ENCODE measurements at places on chromosomes 2 and 18.
A peak's percentile ranks its signal among the peaks of the same experiment; 100 is the strongest.

DNA sequence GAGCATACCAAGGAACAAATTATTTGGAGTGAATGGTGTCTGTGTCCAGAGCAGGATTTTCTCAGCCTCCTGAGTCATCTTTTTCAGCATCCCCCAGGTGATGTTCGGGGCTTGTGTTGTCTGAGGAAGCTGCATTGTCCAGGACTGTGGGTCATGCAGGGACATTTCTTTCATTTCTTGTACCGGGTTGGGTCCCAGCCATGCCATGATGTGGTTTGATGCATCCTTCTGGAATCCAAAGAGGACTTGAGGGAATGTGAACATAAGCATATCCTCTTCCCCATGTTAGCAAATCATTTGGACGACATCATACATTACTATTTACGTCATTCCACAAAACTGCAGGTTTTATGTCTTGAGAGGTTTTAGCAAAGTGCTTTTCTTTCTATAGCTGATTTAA lies 797.8 kb downstream of the CCDC85A start:
- peak; percentile 21 for DNase-seq

GRCh38 chr2:43144263-43144662 lies 82.1 kb downstream of the ZFP36L2 start:
- DNase-seq, result no peak

DNA sequence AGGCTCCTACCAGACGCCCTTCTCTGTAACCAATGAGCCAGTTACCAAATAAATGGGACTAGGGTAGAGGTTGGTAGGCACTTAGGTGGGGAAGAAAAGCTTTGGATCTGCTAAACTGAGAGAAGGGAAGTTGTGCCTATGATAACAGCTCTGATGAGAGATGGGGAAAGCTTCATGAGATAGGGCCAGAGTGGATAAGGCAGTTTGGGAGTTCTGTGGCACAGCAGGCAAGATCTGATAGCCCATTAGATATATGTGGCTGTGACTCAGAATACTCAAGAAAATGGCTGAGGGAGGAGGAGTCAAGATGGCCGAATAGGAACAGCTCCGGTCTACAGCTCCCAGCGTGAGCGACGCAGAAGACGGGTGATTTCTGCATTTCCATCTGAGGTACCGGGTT lies 99.8 kb downstream of the PDE11A start:
- DNase-seq, result no peak

- DNase-seq, result no peak
These were observed 150.2 kb upstream of the DOK6 start for GRCh38 chr18:69250305-69251151.

- peak; percentile 23 for DNase-seq
These were observed 182.1 kb upstream of the CCDC68 start for GRCh38 chr18:55141318-55141717.

DNA sequence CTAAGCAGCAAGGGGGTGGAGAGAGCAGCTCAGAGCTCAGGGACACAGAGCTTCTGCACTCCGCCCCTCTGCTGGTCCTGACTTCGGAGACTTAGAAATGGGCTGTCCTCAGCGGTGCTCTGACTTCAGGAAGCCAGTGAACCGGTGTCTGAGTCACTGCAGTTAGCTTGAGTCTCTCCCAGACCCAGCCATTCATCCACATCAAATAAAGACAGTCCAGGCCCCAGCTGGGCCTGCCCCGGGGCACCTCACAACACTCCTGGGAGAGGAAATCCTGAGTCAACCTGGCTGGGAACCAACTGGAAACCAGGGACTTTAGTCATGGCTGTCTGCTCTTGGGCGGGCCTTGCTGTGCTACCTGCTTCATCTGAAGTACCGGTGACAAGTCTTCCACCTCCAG lies 5.4 kb upstream of the ITGB6 start:
- DNase-seq, result peak; percentile 94

- DNase-seq, result no peak
These were observed 85.8 kb upstream of the GLS start for GRCh38 chr2:190794790-190795189.

DNA sequence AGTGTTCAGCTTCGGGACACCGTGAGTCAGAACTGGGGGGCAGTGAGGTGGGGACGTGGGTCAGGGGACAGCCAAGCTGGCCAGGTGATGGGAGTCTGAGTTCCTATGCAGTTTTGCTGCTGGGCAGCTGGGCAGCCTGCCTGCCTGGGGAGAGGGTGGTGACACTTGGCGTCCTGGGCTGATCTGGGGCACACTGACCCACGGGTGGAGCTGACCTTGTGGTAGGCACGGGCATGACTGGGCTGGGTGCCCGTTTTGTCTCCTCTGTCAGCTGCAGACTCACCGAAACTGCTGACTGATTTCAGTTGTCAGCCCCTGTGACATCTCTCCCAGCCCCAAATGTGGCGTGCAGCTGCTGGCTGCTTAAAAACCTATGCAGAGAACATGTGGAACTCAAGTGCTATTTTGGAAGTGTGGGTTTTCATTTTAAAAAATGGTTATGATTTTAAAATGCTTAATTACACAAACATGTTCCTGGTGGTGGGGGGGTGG lies 32.6 kb upstream of the E2F6 start:
- DNase-seq, result peak; percentile 25

DNA sequence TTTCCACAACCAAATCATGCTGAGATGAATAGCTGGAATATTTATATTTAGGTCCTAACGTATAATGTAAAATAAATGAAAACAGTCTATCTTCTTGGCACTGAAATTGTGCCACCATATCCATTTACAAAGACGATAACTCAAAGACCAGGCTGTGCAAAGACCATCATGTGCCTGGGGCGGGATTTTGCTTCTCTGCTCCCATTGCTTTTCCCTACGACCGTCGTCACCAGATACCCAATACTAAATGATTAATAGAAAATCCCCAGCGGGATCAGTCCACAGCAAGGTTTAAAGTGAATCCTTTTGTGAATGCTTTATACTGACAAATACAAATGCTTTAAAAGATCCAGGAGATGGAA lies 194.3 kb upstream of the ARL4C start:
- no peak for DNase-seq

DNA sequence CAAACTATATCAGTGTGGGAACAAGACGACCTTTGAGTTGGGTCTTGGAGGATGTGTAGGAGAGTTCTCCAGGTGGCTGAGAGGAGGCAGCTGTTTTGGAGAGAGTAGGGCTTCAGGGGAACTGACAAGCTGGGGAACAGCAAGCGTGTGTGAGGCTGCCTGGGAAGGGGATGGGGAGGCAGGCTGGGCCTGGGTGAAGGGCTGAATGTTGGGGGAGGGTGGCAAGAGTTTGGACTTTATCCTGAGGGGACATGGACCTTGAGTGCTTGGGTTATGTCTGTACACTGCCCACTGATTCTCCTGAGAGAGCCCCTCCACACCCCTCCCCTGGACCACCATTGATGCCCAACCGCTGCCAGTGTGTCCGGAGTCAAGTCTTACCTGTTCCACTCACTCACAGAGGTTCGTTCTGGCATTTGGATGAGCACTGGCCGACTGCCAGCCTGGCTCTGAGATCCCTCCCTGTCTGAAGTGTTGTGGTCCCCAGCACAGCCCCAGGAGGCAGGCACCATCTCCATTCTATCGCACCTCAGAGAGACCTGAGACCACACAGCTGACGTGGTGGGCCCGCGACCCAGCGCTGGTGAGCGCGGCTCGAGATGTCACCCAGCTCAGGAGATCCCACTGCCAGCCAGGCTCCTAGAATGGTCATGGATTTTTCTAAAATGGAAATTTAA lies 59.5 kb downstream of the DCDC2C start:
- DNase-seq, result no peak

DNA sequence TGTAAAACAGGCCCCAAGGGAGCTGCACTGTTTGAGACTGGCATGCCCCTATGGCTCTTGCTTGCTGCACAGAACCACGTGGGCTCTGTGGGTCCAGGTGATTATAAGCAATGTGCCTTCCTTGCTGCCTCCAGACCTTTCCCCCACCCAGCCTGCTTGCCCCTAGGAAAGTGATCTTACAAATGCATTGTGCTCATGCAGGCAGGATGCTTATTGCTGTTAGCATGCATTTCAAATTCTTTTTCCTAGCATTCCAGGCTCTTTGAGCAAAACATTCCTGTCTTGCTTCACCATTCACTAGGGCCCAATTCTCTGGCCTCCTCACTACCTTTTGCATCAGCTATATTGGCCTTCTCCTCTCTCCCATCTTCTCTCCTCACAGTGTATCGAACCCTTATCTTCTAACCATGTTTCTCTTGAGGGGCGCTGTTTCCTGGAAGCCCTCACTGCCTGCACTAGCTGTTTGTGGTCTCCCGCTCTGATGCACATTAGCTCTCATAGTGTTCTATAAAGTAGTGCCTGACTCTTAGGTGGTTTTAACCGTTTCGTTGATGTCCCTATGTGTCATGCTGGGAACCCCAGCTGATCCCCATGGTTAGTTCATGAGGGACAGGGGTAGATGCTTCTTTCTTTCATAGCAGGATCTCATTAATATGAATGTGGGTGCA lies 152.9 kb upstream of the EPAS1 start:
- DNase-seq, result no peak

DNA sequence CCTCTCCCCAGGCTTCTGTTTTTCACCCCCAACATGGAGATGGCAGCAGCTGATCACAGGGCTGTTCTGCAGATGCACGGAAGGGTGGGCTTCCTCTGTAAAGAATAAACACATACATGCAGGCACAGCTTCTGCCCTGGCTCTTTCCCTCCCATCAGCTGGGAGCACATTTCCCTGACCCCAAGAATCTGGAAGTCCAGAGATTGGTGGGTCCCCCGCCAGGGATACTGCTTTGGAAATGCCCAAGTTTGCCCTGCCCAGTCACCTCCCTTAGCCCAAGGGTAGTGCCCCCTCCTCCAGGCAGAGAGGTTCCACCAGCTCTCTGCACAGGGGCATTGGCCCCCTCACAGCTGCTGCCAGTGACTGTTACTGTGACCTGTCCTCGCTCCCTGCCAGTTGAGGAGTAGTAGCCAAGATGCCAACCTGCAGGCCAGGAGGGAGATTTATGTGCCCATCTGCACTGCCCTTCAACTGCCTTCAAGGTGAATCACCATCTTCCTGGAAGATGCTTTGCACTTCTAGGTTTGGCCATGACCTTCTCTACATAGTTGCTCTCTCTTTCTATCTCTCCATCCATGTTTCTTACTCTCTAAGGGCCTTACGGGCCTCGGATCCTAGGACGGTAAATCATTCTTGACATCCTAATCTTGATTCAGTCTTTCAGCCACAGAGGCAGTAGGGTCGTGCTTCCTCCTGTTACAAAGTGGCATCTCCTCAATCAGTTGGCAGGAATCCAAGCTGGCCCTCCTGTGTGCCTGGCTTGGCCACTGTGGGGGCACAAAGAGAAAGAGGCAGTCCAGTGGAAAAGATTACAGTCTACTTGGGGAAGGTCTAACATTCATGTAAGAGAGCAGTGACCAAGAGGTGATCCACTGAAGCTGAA lies 121.8 kb downstream of the CTIF start:
- no peak for DNase-seq

GRCh38 chr2:4445821-4446220 lies 742.4 kb downstream of the DCDC2C start:
- DNase-seq, result no peak

DNA sequence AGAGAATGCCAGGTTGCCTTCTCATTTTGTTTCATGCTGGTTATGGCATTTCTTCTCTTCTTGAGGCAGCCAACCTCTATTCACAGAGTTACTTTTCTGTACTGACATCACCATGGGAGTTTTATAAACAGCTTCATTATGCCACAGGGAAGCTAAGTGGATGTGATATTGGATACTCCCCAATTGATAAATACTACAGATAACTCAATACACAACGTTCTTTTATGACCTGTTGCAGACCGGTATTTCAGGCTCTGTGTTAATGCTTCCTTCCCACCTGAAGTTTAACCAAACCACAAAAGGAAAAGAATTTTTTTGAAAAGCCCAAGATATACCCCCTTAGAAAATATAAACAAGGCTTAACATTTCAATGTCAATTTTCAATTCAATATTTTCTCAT lies 258.3 kb upstream of the SOX11 start:
- no peak for DNase-seq

DNA sequence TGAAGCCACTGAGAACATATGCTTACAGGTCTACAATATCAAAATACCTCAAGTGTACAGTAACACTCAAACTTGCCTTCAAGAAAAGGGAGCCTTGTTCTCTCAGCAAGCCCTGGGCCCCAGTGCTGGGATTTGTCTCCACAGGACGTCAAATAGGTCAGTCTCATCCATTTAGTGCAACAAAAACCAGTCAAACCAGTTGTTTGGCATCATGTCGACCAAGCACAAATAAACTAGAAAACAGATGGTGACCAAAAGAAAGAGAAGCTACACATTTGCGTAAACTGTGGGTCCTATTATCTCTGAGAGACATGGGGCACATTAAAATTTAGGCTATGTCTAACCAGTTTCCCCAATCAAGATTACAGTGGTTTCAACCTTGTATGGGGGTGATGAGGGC lies 182.6 kb upstream of the PKDCC start:
- no peak for DNase-seq

DNA sequence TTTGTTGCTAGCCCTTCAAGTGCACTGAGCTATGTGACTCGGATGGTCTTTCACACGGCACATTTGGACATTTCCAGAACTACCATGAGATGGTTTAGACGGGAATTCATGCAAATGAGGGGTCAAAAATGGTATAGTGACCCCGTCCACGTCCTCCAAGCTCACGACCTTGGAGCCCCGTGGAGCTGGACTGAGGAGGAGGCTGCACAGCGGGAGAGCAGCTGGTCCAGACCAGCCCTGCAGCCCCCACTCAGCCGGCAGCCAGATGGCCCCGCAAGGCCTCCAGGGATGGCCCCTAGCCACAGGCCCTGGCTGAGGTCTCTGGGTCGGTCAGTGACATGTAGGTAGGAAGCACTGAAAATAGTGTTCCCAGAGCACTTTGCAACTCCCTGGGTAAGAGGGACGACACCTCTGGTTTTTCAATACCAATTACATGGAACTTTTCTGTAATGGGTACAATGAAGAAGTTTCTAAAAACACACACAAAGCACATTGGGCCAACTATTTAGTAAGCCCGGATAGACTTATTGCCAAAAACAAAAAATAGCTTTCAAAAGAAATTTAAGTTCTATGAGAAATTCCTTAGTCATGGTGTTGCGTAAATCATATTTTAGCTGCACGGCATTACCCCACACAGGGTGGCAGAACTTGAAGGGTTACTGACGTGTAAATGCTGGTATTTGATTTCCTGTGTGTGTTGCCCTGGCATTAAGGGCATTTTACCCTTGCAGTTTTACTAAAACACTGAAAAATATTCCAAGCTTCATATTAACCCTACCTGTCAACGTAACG lies 88.8 kb downstream of the EPAS1 start:
- DNase-seq, result no peak

DNA sequence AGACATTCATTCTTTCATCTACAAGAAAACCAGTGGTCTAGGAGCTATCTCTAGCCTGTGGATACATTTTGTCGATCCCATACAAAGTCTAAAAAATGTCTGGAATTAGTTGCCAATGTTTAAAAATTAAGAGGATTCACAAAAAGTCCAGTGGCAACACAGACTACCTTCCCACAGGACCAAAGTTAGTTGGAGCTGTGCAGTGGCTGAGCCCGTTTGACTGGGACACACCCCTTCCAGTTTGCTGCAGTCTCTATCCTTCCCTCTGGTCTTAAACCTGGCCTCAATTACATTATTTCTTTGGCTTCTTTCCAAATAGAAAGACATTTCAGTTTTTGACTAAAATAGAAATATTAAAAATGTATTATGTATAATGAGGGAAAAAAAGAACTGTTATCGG lies 18.6 kb downstream of the SLC16A14 start:
- no peak for DNase-seq

GRCh38 chr2:47696478-47696831 lies 86.5 kb upstream of the MSH6 start:
- no peak for DNase-seq
